Fibroblast of skin of left quadriceps (primary cell): ENCODE measurements at places on chromosomes 1 and 21.
A peak's percentile ranks its signal among the peaks of the same experiment; 100 is the strongest.

- DNase-seq, result no peak
These were observed 195.2 kb downstream of the FCRL5 start for GRCh38 chr1:157357111-157357510.

- peak; percentile 26 for DNase-seq
These were observed 1.1 kb downstream of the USP48 start for GRCh38 chr1:21781815-21782348.

GRCh38 chr1:196372896-196373536 lies 235.2 kb downstream of the KCNT2 start:
- DNase-seq, result peak; percentile 12

- no peak for DNase-seq
These were observed 500.5 kb downstream of the SETD4 start for GRCh38 chr21:35559829-35560225.

GRCh38 chr1:14521622-14522021 lies 76.9 kb upstream of the KAZN start:
- no peak for DNase-seq

DNA sequence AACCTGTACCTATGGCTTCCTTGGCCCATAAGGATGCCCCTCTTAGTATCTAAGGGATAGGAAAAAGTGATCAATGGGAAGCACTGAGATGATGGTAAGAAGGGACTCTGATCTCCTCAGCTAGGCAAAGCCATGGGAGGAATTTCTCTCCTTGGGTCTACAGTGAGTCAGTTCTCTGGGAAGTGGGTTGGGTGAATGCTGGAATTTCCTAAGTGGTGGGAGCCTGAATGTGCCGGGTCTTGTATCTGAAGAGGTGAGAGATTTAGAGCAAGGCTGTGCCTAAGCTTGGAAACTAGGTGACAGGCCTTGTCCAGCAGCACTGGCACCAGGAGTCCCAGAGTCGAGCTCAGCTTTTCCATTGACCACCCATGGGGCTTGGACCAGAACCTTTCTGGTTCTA lies 96.3 kb upstream of the SLC2A1 start:
- no peak for DNase-seq

DNA sequence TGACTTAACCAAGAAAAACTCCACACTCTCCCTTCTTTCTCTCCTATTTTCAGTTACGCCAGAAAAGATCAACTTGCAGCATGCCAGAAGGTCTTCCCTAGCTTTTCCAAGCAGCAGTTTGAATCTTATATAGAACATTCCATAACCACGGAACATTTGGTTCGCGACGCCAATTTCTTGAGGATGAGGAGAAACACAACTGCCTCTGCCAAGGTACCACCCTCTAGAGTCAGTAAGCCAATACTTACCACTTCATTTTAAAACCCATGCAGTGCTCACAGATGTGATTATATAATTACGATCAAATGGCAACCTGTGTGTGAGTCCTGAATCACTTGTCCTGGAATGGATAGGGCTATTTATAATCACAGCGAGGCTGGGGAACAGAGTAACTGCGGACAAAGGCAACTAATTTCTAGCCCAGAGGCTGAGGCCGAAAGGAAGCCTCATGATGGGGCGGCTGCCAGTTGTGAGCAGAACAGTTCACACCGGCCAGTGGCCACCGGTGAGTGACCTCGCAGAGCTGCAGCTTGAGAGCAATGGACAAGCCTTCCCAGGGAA lies 43.2 kb upstream of the BACE2 start:
- DNase-seq, result no peak

DNA sequence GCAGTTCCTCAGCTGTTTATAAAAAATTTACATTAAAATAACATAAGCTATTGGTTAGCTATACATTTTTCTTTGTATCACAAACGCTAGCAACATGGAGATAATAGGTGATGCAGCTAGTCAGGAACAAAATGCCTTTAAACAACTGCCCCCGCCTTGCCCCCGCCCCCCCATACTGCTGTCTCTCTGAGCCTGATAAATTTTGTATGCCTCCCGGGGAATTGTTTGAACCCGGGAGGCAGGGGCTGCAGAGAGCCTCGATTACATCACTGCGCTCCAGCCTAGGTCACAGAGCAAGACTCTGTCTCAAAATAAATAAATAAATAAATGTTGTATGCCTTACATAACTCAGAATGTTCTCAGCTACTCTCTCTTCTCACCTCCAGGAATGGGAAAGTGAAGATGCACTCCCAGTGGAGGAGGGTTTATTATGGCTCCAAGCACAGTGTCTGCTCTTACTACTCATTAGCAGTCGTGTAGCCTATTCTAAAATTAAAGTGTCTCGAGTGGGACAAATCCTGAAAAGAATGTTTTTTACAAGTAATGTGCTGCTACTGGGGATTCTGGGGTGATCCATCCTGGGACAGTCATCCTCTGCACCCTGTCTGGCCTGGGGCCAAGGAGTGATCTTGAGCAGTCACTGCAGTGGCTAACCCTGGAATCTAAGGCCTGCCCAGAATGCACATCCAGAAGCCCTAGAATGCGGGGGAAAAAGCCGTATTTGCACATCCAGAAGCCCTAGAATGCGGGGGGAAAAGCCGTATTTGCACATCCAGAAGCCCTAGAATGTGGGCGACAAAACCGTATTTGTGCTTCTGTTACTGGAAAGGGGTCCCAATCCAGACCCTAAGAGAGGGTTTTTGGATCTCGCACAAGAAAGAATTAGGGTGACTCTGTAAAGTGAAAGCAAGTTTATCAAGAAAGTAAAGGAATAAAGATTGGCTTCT lies 39.4 kb upstream of the ZNF496 start:
- no peak for DNase-seq

DNA sequence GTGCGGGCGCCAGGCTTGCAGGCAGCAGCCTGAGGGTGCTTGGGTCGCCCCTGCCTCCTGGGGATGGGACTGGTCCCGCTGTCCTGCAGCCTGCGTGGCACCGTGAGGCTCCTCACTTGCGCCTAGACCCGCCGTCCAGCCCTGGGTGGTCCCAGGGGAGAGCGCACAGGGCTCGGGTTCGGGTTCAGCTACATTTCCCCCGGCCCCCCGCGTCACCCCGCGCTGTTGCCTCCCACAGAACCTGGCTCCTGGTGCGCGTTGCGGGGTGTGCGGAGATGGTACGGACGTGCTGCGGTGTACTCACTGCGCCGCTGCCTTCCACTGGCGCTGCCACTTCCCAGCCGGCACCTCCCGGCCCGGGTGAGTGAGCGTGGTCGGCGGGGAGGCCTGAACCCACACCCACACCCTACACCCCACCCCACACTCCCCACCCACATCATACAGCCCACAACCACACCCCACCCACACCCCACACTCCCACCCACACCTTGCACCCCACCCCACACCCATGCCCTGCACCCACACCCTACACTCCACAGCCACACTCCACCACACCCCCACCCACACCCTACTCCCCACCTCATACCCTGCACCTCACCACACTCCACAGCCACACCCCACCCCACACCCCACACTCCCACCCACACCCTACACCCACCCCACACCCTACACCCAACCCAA lies 6.2 kb upstream of the PFKL start:
- no peak for DNase-seq

GRCh38 chr1:55580845-55581332 lies 365.7 kb upstream of the USP24 start:
- peak; percentile 90 for DNase-seq

DNA sequence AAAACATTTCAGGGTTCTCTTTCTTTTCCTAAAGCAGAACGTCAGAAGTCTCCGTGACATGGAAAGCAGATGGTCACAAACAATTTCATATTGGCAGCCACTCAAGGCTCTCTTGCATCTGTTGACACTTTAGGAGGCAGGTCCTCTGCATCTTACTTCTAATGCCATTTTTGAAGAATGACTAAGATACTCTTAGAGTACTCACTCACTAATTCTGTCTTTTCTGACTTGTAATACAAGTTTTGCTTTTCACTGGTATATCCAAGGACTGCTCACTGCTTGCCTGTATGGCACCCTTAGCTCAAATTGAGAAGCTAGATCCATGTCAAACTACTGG lies 68.3 kb downstream of the PRRX1 start:
- DNase-seq, result no peak

DNA sequence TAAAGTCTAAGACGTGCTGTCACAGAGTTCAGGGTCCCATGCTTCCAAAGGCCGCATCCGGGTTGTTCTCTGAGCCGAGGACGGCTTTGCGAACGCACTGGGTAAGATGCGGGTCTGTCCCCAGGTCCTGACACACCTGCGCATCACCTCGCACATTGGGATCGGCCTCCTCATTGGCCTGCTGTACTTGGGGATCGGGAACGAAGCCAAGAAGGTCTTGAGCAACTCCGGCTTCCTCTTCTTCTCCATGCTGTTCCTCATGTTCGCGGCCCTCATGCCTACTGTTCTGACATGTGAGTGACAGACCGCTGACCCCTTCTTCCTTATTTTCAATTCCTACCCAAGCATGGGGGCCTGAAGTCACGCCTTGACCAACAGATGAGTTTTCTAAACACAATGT lies 25.3 kb downstream of the TFF3 start:
- DNase-seq, result no peak

DNA sequence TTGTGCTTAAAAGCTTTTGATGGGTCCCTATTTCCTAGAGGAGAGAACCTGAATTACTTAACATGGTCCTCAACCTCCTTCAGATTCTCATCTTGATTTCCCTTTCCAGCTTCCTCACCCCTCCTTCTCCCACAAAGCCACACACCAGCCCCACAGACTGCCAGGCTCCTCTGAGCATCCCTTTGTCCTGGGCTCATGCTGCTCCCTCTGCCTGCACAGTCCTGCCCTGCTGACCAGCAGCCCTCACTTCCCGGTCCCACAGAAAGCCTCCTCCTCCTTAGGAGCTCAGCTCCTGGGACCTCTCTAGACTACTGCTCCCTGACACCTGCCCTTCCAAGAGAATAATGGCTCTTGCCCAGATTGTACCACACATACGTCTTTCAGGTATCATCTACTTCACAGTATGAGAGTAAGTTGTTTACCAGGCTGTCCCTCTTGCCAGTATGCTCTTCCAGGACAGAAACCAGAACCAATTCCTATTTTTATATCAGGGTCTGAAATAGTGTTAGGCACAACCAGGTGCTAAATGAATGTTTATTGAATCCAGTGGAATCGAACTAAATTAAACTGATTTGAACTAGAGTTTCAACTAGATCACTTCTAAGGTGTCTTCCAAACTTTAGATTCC lies 373.4 kb downstream of the LMX1A start:
- DNase-seq, result no peak

DNA sequence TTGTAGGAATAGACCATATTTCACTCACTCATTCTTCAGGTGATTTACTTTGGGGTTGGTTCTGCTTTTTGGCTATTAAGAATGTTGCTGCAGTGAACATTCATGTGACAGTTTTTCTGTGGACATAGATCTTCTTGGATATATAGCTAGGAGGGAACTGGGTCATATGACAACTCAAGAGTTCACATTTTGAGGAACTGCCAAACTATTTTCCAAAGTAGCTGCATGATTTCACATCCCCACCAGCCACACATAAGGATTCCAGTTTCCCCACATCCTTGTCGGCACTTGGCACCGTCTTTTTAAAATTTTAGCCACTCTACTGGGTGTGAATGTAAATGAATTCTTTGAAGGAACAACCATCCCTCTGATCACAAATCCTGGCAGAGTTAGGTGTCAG lies 126.0 kb downstream of the PRDM2 start:
- no peak for DNase-seq

DNA sequence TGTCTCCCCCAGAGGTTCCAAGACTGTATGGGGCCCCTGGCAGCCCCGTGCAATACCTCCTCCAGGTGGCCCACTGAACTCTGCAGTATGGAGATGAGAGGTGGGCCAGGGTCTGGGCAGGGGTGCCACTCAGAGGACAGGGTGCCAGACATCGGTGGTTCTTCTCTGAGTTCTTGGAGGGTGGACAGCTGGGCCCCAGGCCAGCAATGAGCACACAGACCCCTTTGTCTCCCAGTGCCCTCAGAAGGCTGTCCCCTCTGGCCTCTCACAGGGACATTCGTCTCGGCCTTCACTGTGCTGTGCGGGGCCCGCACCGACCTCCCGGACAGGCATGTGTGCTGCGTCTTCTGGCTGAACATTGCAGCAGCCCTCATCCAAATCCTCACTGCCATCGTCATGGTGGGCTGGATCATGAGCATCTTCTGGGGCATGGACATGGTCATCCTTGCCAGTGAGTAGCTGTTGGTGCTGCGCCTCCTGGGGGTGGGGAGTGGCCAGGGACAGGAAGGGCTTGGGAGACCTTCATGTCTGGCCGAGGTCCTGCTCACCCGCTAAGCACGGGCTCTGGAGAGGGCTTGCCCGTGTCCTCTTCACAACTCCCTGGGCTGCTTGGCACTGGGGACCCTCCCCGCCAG lies 48.1 kb downstream of the STUM start:
- DNase-seq, result no peak

GRCh38 chr1:247906504-247907047 lies 11.2 kb downstream of the OR2W3 start:
- no peak for DNase-seq

DNA sequence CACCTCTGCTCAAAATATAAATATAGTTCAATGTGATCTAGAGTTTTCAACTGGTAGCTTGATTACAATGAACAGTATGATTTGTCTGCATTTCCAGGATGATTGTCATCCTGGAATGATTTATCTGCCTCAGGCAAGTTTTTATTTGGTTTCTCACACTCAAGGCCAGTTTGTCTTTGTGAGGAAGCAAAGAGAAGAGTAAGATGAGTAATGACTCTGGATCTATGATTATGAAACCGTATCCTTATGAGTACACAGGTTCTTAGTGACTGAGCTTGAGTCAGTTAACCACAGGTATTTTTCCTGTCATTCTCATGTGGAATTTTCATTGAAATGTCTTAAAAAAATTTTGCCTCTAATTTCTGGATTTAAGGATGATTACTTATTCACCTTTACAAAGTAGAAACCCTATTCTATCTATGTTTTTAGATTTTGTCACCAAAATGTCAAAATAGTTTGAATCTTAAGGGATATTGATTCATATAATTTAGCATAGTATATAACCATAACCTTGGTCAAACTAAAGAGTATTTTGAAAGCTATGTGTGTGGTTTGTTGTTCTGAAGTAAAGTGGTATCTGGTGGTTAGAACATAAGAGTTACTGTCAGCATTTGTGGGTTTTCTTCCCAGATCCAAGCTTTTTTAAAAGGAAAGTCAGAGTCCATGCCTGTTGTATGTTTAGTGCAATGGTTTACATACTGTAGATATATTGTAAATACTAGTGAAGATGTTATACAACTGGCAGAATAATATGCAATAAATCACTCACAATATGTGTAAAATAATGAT lies 145.0 kb downstream of the RASAL2 start:
- DNase-seq, result peak; percentile 97

GRCh38 chr1:38038861-38039260 lies 7.7 kb downstream of the POU3F1 start:
- peak; percentile 44 for DNase-seq

GRCh38 chr1:94096797-94097549 lies 24.0 kb downstream of the ABCA4 start:
- DNase-seq, result no peak

DNA sequence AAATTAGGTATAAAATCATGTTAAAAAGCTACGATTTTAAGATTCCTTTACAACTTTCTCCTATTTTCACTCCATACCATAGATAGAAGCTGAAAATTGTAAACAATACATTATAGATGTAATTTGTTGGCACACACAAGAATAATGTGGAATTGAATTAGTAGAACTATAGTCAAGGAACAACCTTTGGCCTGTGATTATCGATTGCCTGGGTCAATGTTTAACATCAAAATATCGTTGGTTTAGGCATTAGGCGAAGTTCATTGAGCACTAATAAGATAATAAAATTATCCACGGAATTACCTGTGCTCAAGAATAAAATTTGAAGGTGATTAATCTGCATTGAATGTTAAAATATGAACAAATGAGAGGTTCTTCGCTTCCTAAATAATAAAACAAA lies 455.1 kb upstream of the ZP4 start:
- no peak for DNase-seq

- DNase-seq, result no peak
These were observed 32.5 kb downstream of the KIAA1614 start for GRCh38 chr1:180945151-180945550.

GRCh38 chr1:29459620-29459945 lies 223.3 kb downstream of the PTPRU start:
- DNase-seq, result no peak
